AG08395 (cell line): ENCODE measurements at places on chromosomes 13 and 19.

DNA sequence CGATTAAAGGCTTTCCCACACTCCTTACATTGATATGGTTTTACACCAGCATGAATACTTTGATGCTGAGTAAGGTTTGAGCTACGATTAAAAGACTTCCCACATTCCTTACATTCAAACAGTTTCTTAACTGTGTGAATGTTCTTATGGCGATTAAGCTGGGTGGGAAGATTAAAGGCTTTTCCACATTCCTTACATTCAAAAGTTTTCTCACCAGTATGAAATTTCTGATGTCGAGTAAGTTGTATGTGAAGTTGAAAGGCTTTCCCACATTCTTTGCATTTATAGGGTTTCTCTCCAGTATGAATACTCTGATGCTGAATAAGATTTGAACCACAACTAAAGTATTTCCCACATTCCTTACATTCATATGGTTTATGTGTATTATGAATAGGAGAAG, 20.0 kb downstream of the ZNF780B start:
- DNase-seq: no peak

DNA sequence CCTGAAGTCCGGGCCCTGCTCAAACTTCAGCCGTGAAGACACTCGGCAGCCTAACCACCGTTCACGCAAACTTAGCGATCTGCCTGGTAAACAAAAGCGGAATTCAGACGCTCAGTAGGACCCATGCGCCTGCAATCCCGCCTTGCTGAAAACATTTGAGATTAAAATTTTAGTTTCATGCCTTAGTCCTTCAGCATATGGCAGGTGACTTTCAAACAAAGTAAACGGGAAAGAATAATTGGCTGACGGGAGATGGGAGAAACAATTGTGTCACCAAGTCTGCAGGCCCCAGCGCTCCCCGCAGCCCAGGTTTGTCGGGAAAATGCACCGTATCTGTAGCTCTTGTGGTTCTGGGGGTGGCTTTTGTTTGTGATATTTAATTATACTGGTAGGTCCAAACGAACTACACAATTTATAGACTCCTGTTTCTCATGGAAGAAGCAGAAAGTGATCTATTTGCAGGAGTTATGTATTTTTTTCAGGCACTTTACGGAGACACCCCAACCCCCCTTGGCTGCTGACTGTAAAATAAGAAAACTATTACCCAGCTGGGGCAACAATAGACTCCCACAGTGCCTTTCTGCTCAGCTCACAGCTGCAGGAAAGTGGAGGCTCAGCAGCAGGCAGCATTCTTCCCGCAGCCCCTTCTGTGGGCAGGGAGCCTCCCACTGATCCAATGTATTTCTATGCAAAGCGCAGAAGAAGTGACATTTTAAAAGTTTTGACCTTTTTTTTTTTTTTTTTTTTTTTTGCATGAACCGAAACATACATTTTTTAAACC, 94.8 kb downstream of the SOX1 start:
- no peak for DNase-seq

DNA sequence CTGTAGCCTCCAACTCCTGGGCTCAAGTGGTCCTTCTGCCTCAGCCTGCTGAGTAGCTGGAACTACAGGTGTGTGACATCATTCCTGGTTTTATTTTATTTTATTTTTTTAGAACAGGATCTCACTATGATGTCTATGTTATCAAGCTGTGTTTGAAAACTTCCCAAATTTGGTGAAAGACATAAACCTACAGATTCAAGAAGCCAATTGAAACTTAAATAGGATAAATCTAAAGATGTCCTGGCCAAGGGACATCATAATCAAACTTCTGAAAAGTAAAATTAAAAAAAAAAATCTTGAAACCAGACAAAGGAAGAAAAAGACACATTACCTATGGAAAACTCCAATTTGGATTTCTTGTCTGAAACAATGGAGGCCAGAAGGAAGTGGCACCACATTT, 23.1 kb upstream of the PDX1 start:
- no peak for DNase-seq

- DNase-seq: no peak
Measured at GRCh38 chr19:58509731-58510083, 2.1 kb downstream of the SLC27A5 start.

GRCh38 chr13:85694992-85695391, 104.2 kb downstream of the SLITRK6 start:
- DNase-seq: no peak

GRCh38 chr13:30395192-30396158, 26.8 kb upstream of the UBE2L5 start:
- DNase-seq: peak; percentile 86

DNA sequence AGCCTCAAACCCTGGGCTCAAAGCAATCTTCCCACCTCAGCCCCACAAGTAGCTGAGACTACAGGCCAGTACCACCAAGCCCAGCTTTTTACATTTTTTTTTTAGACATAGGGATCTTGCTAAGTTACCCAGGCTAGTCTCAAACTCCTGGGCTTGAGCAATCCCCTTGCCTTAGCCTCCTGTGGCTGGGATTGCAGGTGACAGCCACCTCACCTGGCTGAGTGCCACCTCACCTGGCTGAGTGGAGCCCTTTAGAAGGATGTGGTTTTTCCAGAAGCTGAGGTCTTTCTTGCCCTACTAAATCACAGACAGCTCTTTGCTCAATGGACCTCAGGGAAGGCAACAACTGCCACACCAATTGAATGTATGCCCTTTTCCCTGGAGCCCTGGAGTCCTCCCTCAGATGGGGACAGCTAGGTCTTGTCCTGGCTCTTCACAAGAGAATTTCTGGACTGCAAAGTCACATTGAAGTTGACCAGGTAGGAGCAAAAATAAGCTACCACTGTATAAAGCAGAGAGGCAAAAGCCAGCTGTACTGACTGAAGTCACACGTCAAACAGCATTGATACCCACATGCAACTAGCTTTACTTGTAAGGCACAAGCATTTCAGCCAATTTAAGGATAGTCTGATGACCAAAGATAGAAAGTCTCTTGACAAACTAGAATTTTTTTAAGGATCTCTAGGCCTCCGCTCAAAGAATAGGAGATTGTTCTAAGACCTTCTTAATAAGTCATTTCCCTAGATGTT, 14.0 kb downstream of the PDX1 start:
- no peak for DNase-seq

GRCh38 chr19:3357271-3357991, 9.0 kb upstream of the NFIC start:
- no peak for DNase-seq

DNA sequence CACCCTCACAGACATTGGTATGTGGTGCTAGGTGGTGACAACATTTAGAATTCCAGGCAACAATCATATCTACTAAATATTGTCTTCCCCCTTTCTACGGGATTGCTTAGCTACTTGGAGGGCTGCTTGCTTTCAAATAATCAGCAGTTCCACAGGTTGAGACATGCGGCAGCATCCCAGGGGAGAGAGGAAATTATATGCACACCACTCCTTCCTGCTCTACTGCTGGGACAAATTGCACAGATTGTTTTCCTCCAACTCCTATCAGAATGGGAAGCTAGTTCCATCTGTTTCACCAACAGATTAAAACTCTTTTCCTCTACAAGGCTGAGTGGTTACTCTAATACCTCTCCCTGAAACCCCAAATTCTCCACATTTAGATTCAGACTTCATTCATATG, 275.4 kb downstream of the DNAJC15 start:
- DNase-seq: no peak

DNA sequence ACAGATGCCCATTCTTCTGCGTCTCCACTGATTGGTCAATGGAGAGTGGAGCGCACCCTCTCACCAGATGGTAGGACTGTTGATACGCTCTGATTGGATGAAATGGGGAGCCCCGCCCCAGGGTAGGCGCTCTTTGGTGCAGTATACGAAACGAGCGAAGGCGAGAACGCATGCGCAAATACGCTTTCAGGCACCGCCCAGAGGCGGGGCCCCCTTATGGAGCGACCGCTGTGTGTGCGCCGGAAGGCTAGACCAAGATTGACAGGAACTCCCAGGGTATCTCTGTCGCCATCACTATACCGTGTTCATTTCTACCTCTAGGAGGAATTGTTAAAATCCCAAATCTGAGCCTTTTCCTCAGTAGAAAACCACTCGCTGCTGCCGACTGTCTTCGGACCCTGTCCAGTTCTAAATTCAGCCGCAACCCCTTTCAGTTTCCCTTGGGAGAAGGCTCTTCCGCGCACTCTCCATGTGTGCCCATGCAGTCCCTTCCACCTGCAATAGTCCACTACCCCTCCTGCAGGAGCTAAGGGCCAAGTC, 720 bp upstream of the HNRNPL start:
- DNase-seq: peak; percentile 99

- DNase-seq: no peak
Measured at GRCh38 chr13:24276861-24277260, 32.5 kb upstream of the C1QTNF9 start.

DNA sequence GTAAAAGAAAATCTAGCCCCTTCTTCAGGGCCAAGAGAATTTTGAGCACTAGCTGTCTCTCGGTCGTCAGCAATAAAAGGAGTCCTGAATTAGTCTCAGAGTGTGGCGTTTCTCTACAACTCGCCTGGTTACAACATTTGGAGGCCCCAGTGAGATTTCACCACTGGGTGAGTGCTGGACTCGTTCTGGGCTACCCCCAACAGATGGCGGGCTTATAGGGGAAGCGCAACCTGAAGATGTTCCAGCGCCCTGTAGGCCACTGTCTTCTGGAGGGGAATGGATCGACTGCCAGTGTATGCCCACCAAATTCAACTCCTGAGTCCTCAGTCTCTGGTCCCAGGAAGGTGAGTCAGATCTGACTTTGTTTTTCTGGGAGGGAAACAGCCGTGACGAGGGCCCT, 11.7 kb upstream of the ZNF181 start:
- no peak for DNase-seq

DNA sequence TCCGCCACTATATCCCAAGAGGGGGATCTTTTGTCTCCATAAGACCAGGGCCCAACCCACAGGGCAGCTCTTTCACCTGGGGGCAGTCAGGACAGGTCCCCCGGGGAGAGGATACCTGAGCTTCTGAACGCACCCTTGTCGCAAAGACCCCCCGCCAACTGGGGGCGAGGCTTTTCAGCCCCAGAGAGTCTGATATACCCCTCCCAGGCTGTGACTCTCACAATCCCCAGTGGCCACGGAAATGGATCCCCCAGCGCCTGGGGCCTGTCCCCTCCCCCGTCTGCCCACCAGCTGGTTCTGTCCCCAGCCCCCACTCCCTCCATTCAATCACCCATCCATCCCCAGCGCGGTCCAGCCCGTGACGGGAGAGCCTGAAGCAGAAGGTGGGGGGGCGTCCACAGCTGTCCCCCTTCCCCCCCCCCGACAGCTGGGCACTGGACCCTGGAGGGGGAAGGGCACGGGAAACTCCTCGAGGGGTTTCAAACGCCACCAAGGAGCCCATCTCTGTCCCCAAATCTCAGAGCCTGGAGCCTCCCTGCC, 823 bp downstream of the DOCK6 start:
- no peak for DNase-seq

DNA sequence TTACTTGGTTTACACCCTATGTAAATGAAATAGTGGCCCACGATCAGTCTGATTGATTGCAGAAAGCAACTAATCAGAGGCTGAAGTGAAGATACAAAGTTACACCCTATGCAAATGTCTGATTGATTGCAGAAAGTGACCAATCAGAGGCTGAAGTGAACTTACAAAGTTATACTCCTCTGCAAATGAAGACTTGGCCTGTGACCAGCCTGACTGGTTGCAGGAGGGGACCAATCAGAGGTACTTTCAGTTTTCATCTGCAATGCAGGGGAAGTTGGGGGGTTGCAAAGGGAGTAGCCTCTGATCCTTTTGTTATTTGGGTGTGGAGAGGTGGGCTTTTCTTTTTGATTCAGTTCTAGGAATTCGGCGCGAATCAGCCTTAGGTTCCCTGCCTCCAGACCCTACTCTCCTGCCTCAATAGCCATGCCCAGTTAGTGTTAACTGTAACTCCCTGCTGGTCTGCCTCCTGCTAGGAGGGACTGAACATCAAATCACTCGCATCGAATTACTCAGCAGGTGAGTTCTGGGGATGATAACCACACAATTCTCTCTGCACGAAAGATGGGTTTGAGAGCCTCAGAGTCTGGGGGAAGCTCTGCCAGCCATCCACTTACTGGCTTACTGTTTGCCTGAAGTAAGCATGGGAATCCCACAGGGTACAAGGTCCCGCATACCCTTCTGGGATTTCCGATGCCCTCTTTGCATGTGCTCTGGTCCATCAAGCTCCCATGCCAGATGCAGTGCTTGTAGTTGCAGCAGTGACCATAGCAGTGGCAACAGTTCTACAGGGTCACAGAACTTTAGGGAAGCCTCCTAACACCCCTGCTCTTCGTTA, 7.5 kb downstream of the ARL11 start:
- DNase-seq: no peak

- DNase-seq: no peak
Measured at GRCh38 chr13:39401046-39401705, 201.8 kb downstream of the LHFPL6 start.

DNA sequence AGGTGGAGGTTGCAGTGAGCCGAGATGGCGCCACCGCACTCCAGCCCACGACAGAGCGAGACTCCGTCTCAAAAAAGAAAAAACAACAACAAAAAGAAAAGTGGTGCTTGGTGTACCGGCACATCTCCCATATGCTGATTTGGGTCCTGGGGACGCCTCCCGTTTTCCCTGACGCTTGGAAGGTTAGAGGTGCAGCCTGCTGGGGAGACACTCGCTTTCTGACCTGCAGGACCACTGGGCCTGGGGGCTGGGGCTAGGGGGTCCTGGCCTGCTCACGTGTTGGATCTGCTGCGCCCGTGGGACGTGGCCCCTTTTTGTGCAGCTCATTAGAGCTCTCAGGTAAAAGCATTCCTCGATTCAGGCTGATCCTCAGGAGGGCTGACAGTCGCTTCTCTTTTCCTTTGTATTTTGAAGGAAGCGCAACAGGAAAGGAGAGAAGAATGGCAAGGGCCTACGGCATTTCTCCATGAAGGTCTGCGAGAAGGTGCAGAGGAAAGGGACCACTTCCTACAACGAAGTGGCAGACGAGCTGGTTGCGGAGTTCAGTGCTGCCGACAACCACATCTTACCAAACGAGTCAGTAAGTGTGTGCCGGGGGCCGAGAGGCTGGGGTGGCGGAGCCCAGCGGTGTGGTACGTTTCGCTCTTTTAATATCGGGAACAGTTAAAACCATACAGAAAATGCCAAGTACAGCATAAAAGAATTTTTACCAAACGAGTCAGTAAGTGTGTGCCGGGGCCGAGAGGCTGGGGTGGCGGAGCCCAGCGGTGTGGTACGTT, 25.1 kb downstream of the ATP4B start:
- DNase-seq: no peak

- DNase-seq: no peak
Measured at GRCh38 chr19:22327321-22327720, 41.1 kb downstream of the ZNF729 start.

GRCh38 chr13:102839462-102839861, 6.4 kb upstream of the ERCC5 start:
- peak; percentile 32 for DNase-seq

DNA sequence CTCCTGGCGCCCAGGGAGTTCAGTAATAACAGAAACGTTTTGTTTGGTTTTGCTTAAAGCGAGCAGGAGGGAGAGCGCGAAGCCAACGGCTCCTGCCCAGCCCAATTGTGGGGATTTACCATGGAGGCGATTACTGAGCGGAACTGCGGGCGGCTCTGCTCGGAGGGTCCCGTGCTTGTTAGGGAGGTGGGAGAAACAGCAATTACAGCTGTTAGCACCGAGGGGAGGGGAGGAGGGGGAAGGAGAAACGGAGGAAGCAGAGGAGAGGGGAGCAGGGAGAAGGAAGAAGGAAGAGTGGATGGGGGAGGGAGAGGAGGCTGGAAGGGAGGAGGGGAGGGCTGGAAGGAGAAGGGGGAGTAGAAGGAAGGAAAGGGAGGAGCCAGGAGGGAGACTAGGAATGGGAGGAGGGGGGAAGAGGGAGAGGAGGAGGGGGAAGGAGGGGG, 7.7 kb upstream of the ONECUT3 start:
- no peak for DNase-seq

- no peak for DNase-seq
Measured at GRCh38 chr19:1744133-1744665, 9.1 kb upstream of the ONECUT3 start.

- DNase-seq: no peak
Measured at GRCh38 chr13:51594432-51594831, 10.2 kb downstream of the WDFY2 start.
